GM23248 (cell line): ENCODE measurements at places on chromosomes 6 and 20.

DNA sequence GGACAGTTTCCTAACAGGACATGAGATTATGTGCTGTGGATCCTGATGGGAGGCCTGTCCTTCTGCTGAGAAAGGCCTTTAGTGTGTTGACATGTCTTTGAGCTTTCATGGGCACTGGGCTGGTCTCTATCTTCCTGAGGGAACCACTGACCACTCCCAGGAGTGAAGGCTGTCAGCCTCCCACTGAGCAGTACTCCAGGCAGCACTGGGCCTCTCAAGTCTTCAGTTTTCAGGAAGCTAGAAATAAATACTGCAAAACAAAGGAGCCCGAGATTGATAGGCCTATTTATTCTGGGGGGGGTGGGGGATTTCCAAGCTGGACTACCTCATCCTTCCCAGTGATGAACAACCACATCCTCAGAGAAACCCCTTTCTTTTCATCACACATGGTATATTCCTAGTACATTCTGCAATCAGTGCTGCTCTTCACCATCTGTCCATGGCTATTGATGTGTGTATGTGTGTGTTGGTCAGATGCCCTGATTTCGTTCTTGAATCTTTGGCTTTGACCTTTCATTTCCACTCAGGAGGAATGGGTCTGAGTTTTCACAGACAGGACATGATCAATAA is 180.9 kb upstream of the SPTLC3 start:
- DNase-seq = no peak

DNA sequence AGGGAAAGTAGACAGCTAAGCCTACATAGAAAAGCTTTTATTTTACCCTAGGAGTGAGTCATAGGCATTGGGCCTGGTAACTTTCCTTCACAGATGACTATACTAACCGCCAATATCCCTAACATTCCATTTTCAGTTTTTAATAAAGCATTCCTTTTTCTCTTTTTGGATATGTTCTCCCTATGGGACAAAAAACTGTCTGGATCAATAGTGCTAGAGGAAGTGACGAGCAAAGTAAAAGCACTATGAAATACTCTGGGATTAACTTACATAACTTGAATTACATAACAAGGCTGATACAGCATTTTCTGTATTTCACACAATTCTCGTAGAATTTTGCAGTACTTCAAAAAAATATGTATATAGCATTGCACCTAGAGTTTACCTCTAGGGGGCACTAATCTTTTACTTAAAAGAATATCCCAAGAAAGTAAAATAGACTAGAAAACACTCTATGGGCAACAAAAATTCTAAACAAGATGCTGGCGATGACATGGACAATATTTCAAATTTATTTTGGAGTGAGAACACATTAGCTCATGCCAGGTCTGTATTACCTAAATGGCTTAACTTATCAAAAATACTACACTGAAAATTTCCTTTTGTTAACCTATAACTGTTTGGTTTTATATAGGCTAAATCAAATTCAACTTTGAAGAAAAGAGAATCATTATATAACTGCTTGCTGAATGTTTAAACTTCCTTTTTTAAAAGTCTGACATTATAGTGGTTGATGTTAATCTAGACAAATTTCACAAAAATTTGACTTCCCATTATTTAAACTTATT is 66.3 kb upstream of the DST start:
- DNase-seq = peak; percentile 86

GRCh38 chr6:167116109-167116837 is 6.6 kb upstream of the CCR6 start:
- DNase-seq = peak; percentile 16

DNA sequence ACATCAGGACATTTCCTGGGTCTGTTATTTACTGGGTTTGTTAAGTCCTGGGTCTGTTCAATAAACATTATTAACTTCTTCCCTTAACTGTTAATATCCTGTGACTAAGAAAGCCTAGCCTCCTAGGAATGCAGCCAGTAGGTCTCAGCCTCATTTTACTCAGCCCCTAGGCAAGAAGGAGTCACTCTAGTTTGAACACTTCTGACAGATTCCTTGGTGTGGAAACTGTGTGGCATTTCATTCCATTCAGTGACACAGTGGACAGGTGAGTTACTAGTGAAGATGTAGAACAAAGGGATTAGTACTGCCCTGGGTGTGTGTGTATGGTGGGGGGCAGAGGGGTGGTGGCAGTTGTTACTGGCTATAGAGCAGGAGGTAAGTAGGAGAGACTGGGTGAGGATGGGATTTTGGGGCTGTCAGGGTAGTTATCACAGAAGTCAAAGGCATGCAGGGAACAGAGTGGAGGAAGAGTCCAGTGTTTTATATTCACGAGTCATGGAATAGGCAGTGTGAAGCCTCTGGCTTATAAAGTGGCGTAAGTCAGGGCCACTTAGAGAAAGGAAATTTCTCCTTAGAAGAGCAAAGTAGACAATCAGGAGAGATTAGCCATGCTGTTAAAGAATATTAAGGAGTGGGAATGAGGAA is 28.4 kb downstream of the RNF182 start:
- DNase-seq = peak; percentile 56

DNA sequence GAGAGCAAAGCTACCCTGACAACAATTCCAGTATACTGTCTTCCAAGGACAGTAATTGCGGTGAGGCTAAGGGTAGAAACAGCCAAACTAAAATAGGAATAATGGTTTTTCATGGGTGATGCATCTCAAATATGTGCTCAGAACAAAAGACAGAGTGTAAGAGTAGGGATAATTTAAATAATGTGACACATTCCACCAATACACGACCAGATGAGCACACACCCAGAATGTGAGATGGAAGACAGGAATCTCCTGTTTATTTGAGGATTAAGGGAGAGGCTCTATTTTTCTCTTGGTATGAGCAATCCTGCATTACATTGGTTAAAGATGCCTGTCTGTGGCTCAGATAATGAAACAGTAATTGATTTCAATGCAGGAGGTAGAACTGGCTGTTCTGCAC is 292.9 kb upstream of the ZFP64 start:
- peak; percentile 82 for DNase-seq

- peak; percentile 94 for DNase-seq
These were observed 78.5 kb upstream of the FRMD1 start for GRCh38 chr6:168157272-168158212.
